ENCODE measurements at places on chromosomes 16 and 17.

GRCh38 chr17:58150394-58150793 is 2.2 kb downstream of the OR4D1 start:
- DNase-seq = no peak

- DNase-seq = no peak
These were observed 10.6 kb downstream of the C16orf89 start for GRCh38 chr16:5054876-5055865.

DNA sequence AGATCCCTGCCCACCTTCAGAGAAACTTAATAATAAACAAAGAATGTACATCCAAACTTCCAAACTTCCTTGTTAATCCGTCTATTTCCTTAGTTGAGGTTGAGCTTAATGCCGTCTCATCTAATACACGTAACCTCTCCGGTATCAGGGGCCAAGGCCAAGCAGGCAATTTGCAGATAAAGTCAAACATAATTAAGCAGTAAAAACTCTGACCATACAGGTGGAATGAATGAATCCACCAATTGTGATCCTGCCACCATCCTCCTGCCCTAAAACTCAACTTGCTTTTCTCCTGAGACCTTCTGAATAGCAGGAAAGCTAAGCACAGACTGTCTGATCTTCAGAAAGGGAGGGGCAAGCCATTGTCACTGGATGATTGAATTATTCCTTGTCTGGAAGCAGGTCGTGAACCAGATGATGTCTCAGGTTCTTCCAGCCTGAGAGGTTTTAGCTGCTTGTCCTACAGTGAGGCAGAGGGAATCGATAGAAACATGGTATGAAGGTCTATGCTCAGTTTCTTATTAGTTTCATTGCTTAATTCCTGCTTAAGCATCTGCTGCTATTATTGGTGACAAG is 1111.8 kb upstream of the EEF2KMT start:
- no peak for DNase-seq

GRCh38 chr17:1810450-1811103 is 19.1 kb downstream of the SMYD4 start:
- no peak for DNase-seq

GRCh38 chr17:77892469-77893143 is 65.9 kb upstream of the TNRC6C start:
- DNase-seq = no peak

- no peak for DNase-seq
These were observed 11.3 kb downstream of the LMF1 start for GRCh38 chr16:959232-960040.

- DNase-seq = no peak
These were observed 176.7 kb downstream of the CCT6B start for GRCh38 chr17:34784526-34784925.

DNA sequence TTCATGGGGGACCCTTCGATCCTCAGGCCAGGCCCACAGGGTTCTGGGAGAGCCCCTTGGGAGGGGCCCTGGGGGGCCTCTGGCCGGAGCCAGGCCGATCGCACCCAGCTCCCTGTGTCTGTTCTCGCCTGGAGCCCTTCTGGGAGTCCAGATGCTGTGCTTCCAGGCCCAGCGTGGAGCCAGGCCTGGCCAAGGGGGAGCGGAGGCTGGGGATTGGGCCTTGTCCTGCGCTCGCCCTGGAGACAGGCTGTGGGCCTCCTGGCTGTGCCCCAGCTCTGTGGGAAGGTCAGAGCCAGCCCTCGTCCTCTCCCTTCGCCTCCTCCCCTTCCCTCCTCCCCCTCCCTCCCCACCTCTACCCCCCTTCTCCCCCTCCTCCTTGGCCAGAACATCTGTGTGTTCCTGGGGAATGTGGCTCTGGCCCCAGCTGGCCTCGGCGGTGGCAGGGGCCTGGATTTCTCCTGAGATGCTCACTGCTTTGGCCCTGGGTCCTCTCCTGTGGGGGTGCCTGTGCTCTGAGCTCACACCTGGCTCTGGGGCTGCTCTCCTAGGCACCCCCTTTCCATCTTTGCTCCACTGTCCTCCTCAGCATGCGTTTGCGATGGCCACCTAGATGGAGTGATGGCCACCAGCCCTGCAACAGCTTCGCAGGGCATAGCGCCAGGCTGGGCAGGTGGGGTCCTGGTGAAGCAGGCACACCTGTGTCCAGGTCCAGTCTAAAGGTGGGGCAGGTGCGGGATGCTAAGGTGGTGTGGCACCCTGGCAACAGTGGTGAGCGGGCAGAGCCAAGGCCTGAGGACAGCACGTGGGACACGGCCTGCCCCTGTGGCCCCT is 90.6 kb upstream of the CIBAR2 start:
- no peak for DNase-seq

- no peak for DNase-seq
These were observed 50.2 kb downstream of the CYTH1 start for GRCh38 chr17:78731904-78732303.

- DNase-seq = no peak
These were observed 158.5 kb upstream of the CACNG5 start for GRCh38 chr17:66676421-66676820.

GRCh38 chr17:74430706-74431567 is 951 bp upstream of the GPRC5C start:
- DNase-seq = no peak

GRCh38 chr16:79074951-79075350 is 525.6 kb downstream of the MAF start:
- no peak for DNase-seq

DNA sequence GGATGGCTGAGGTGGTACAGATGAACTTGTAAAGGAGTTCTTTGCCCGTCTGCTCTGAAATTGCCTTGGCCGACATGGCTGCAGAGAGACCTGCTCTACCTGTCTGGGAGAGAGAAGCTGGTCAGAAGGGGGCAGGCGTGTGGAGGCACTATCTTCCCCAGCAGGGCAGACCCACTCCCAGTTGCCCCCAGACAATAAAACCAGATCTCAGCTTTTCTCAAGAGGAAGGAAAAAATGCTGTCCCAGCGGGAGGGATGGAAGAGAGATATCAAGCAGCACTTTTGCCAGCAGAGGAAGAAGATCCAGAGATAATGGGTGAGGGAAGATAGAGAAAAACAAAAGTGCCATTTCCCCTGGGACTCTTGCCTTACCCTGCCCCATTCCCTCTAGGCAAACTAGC is 5.0 kb downstream of the ACLY start:
- no peak for DNase-seq

DNA sequence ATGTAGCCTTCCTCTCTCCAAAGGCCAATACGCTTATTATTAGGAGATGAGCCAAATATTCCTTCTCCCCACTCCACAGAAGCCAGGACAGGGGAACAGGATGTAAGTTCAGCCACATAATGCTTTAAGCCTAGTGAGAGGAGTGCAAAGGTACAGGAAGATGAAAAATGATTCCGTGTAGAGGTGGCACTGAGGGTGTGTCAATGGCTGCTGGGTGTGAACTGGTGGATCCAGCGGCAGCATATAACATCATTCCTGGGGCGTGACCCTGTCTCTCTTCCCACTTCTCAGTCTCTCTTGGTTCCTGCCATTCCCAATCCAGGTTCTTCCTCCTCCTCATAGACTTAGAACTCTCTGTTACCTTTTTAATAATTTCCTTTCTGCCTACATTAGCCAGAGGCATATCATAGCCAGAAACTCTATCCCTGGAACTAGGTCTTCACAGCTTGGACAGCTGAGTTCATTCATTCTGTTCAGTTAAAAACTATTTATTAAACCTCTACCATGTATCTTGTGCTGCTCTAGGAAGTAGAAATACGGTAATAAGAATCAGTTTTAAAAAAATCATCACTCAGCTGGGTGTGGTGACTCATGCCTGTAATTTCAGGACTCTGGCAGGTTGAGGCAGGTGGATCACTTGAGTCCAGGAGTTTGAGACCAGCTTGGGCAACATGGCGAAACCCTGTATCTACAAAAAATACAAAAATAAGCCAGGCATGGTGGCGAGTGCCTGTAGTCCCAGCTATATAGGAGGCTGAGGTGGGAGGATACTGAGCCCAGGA is 58.0 kb upstream of the FAM20A start:
- no peak for DNase-seq

- no peak for DNase-seq
These were observed 137.7 kb downstream of the TMEM132E start for GRCh38 chr17:34717092-34717491.

DNA sequence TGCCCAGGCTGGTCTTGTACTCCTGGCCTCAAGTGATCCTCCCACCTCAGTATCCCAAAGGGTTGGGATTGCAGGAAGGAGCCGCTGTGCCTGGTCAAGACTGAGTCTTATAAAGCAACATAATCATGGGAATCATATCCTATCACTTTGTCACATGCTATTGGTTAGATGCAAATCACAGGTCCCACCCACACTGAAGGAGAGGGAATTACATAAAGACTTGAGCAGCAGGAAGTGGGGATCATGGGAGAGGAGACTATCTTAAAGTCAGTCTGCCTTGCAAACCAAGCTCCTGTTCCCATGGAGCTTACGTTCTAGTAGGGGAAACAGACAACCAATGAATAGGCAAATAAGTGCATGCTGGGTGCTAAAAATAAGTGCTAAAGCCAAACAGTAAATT is 28.3 kb upstream of the TENT4B start:
- DNase-seq = no peak

DNA sequence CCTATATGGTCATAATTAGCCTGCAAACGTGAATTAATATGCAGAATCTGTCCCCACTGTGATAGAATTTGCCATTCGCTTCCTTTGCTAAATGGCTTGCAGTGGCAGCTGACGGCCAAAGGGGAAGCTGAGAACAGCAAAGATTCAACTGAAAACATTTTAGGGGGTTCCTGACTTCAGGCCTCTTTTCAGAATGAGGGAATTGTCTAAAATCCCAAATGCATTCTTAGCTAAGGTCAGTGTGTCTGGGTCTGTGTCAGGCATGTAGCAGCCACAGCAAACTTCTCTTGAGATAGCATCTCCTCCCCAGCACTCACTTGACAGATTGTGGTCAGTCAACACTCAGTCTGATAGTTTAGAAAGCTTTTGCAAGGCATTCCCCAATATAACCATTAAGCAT is 701.1 kb downstream of the WWOX start:
- DNase-seq = no peak

DNA sequence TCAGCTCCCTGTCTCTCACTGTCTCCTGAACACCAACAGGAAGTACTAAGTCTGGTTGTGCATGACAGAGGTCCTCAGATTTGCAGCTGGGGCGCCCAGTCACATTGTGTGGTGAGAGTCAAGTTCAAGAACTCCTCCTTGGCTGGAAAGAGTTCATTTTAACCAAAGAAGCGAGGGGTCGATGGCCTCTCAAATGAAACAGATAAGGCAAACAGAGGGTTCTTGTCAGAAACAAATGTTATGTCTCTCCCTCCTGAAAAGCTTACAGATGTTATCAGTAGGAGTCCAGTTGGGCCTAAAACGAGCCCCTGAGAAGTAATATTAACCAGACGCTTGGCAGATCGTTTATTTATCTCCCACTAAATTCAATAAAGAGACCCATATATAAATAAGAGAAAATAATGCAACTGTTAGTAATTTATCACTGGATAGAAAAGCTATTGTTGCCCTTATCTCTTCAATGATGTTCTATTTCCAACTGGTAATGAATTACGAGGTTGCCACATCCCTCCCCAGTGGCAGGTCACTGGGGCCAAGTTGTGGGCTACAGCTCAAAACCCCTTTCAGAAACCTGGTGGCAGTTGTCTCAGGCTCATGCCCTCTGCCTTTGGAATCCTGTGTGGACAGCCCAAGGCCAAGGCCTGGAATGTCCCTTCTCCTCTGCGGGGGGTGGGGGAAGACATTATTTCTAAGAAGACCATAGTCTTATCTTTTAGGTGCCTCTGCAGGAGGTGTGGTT is 307.5 kb upstream of the DYNLRB2 start:
- DNase-seq = no peak

- no peak for DNase-seq
These were observed 32.5 kb downstream of the PIMREG start for GRCh38 chr17:6476810-6477179.

GRCh38 chr17:79154446-79154845 is 79.8 kb downstream of the ENGASE start:
- DNase-seq = no peak

DNA sequence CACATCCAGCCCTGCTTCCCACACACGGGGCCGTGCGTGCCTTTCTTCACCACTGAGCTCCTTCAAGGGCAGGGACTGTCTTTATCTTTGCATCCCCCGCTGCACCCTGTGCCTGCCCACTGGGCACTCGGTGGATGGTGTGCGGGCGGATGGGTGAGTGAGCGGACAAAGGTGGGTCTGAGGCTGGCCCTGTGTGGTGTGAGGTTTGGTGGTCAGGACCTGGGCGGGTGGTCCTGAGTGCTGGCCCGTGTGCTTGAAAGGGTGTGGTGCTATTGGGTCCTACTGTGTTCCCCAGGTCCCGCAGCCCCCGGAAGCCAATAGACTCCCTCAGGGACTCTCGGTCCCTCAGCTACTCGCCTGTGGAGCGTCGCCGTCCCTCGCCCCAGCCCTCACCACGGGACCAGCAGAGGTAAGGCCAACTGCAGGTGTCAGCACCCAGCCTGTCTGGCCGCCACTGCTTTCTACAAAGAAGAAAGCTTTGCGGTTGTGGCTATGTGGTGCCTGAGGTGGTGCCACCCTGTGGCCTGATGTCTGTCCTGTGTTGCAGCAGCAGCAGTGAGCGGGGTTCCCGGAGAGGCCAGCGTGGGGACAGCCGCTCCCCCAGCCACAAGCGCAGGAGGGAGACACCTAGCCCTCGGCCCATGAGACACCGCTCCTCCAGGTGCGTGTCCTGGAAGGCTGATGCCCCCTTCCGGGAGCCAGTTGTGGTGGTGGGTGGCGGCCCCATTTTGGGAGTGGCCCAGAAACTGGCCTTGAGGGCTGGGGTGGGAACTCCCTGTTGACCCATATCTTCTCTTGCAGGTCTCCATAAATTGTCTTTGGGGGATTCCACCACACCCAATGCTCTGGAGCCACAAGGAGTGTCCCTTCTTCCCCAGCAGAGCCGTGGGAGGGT is 6.8 kb downstream of the ELOB start:
- no peak for DNase-seq

- DNase-seq = no peak
These were observed 681.4 kb downstream of the CDH11 start for GRCh38 chr16:64440421-64440831.

GRCh38 chr16:85777583-85778310 is 21.6 kb downstream of the EMC8 start:
- no peak for DNase-seq

GRCh38 chr17:70089513-70090148 is 14.6 kb downstream of the KCNJ16 start:
- no peak for DNase-seq

GRCh38 chr16:75576384-75576811 is 10.2 kb downstream of the GABARAPL2 start:
- DNase-seq = no peak

DNA sequence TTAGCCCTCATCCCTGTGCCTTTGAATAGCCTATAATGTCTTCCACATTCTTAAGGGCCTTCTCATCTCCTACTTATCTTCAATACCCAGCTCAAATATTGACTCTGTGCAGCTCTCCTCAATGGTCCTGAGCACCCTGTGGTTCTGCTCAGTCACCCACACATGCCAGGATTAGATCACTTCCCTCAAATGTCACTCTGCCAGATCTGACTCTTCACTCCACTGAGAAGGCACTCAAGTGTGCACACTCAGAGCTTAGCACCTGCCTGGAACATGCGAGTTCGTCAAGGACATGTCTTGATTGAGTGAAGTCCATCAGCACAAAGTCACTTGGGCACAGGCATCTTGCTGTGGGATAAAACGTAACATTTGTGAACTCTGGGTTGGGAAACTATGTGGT is 404.8 kb downstream of the CDH13 start:
- DNase-seq = no peak

- DNase-seq = no peak
These were observed 58.8 kb downstream of the SF3B3 start for GRCh38 chr16:70582280-70582978.
